ENCODE measurements at places on chromosomes 6 and 20.

DNA sequence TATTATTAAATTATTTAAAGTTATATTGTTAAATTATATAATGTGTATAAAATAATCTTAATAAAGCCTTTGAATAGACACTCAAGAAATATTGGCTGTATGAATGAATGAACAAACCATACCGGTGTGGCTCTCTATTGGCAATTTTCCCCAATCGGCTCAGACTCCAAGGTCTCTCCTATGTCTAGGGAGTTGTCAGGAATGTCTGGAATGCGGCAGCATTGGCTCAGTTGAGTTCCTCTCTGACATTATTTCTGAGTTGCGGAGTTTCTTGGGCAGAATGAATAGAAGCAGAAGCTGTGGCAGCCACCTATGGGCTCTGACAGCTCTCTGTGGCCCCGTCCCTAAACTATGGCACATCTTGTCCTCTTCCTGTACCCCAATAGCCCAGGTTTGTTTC is 111.0 kb downstream of the SOBP start:
- no peak for DNase-seq

DNA sequence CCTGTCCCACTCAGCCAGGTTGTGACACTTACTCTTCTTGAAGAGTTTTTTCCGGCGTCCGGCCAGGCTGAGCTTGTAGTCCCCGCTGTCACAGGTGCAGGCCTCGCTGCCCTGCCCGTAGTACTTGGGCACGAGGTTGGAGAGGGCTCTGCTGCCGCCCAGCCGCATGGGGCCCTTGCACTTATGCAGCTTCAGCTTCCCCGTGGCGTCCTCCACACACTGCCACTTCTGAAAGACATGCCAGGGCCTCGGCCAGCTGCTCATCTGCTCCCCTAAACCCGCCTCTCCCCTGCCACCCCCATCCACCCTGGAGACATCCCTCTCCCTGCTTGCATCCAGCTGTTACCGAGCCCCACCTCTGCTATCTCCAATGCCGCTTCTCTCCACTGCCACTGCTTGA is 113.1 kb downstream of the SULF2 start:
- DNase-seq = no peak

DNA sequence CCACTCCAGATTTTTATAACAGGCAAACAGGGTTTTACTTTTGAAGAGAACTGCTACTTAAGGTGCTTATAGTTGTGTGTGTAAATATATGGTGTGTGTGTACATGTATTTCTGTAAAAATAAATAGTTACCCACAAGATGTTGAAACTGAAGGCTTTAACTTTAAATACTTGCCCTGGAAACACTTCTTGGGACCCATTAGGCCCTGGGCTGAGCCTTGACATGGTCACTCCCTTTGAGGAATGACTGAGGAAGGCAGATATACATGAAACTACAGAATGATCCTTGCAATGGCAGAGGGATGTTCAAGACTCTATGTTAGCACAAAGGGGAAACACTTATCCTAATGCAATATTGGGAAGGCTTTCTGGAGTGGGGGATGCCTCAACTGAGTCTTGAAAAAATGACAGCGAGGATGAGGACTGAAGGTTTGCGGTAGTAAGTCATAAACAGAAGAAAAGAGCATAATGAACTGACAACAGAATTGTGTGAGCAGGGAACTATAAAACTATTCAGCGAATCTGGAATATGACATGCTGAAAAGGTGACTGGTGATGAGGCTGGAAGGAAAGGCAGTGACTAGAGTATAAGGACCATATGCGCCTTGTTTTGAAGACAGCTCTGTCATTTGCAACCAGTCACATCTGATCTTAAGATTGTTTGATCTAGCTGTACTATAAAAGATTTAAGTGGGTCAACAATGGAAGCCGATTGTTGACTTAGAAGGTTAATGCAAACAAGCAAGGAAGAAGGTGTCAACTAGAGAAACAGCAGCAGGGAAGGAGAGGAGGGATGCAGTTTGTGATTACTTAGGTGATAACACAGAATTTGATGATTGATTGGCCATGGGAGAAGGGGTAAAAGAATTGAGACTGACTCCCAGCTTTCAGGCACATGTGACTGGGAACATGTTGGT is 64.4 kb upstream of the COL21A1 start:
- no peak for DNase-seq

DNA sequence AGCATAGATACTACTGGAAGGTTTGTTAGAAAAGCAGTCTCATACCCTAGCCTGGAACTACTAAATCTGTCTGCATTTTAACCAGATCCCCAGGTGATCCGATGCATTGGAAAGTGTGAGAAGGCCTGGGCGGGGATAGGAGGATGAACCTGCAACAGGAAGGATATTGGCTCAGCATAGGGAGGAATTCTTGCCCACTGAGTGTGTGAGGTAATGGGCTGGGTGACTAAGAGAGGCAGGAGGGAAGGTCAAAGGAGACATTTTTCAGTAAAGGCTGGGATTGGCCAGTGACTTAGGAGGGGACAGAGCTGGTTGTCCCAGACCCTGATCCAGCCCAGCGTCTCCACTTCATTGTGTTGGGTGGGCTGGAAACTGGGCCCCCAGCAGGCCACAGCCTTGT is 191.0 kb upstream of the LRFN2 start:
- no peak for DNase-seq

DNA sequence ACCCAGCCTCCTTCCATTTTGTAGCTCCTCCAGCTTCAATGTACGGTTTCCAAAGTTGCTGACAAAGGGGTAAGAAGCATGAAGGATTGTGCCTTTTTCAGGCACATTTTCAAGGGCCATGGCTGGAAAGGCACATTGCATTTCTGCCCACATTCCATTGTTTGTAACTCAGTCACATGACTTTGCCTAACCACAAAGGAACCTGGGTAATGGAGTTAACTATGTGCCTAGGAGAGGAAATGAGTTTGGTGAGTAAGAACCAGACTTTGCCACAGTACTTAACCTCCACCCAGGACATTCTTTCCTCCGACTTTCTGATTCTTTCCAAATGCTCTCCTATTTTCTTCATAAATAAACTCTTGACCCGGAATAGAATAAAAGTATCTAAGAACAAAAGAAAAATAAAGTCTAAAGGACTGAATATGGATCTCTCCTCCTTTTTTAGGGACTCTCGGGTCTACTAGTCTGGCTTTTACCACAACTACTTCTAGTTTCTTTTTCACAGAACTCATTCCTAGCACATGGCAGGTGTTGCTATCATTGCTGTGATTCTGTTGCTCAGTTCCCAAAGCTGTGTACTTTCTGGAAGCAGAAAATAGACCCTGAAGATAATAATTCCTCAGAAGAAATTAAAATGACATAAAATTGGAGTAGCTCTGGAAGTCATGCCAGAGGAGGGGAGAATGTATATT is 81.5 kb upstream of the ISM1 start:
- no peak for DNase-seq

GRCh38 chr20:16107172-16107870 is 465.9 kb downstream of the KIF16B start:
- no peak for DNase-seq

GRCh38 chr6:14197118-14197517 is 79.5 kb downstream of the CD83 start:
- no peak for DNase-seq

- DNase-seq = no peak
Measured at GRCh38 chr20:672963-673602, 2.5 kb downstream of the SCRT2 start.

DNA sequence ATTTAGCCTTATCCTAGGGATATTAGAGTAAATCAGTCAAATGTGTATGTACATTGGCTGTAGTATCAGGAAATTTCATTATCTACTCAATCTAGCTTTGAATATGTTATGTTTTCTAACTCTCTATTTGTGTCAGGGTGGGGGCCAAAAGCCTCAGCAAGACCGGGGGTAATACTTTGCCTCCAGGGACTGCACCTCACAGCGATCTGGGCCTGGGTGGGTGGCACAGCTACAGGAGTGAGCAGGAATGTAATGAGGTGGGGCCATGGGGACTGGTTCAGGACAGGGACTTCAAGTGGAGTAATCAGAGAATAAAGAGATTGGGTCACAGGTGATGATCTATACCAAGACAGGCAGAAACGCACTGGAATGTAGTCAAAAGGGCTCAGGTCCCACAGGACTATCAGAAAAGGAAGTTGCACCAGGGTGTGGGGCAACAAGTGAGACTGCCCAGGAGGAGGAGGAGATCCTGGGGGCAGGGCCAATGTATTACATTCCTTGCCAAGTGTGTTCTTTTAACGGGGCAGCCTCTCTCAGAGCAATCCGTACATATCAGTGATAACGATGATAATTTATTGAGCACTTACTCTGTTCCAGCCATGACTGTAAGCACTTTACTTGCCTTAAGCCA is 54.0 kb downstream of the PIGU start:
- no peak for DNase-seq

- peak; percentile 9 for DNase-seq
Measured at GRCh38 chr6:149209871-149210775, 107.4 kb upstream of the TAB2 start.

DNA sequence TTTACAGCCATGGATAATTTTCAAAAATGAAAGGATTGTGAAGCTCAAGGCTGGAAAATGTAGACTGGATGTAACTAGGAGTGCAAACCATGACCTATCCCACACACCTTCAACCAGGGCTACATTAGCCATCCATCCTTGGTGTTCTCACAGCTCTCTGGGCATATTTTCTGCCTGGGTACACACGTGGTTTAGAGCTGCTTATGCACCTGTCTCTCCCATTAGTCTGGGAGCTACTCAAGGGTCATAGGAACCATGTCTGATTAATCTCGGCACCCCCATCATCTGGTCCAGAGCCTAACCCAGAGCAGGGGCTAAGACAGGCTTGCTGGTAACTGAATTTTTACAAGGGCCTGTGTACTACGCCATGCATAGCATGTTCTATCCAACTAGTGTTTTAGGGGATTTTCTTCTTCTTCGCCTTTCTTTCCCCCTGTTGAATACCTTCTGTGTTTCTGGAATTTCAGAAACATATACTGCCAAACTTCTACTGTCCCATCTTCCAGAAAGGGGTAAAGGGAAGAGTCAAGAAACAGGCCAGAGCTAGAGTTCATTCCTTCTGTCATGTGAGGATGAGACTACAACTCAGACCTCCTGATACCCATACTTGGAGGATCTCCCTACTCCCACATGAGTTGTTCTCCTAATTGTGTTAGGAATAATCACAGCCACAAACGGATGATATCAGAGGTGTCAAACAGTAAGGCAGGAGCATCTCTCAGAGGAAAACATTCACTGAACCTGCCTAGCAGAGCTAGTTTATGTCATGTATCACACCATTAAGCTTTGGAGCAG is 25.4 kb upstream of the FAM83C start:
- DNase-seq = no peak

GRCh38 chr6:81790034-81790433 is 37.6 kb upstream of the TENT5A start:
- DNase-seq = no peak

- no peak for DNase-seq
Measured at GRCh38 chr6:17418281-17419188, 25.1 kb downstream of the CAP2 start.

GRCh38 chr20:40744072-40744817 is 55.2 kb upstream of the MAFB start:
- no peak for DNase-seq

DNA sequence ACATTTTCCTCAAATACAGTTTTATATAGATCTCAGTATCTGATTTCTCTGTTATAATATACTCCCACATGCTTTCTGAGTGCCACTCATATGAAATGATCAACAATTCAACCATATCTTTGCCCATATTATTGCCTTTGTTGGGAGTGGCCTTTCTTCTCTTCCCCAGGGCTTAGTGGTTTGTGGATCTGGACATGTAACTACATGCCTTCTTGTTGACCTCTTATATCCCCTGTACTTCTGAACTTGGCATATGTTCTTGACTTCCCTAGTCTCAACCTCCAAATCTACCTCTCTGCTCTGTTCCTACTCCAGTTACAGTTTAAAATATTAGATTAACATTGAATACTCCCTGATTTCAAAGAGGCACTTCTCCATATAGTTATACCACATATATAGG is 34.3 kb upstream of the PRIM2 start:
- no peak for DNase-seq

DNA sequence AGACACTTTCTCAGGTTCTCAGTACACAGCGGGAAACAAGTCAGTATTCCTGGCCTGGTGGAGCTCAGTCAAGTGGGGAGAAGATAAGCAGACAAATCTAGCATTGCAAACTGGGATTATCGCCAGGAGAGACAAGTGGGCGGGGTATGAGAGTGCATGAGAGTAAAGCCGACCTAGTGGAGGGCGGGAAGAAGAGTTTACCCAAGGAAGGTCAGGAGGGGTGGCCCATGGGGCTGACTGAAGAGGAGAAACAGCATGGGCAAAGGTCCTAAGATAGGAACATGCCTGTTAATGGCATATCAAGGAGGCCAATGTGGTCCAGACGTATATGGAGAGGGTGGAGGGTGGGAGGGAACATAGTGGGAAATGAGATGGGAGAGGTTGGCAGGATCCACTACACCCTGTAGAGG is 12.4 kb upstream of the CSNK2A1 start:
- DNase-seq = no peak

- no peak for DNase-seq
Measured at GRCh38 chr20:51703400-51704287, 64.5 kb downstream of the ATP9A start.

DNA sequence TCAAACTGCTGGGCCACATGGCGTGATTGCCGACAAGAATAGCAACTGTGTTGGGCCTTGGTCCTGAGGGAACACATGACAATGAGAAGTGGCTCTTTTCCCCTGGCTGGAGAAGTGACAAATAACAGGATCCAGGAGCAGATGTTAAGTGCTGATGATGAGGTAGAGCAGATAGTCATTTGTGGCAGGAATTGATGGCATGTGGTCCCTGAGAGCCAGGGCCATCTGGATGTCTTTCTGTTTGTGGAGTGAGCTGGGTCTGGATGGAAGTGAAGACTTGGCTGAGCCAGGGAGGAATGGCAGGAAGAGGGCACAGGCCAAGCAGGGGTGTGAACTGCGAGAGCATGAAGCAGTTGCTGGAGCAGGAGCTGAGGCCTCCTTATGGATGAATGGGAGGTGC is 67.8 kb downstream of the SCAND1 start:
- DNase-seq = no peak

GRCh38 chr6:13614126-13614925 is 809 bp upstream of the NOL7 start:
- peak; percentile 9 for DNase-seq

DNA sequence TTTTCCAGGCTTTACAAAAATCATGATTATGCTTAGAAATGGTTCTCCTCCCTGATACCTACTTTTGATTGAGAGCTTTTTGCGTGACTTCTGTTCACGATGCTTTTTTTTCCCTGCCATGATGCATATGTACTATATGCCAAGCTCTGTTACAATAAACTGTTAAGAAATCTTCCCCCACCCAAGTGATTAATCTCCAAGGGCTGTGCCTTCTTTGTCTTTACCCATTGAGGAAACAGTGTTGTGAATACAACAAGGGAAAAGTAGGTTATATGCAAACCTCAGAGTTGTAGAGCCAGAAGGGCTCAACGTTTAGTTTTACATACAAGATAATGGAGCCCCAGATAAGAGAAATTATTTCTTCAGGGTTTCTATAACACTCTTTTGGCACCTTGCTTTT is 34.1 kb upstream of the MYLK2 start:
- DNase-seq = no peak

- DNase-seq = no peak
Measured at GRCh38 chr6:150395388-150396009, 26.7 kb downstream of the IYD start.

All from stimulated activated CD4-positive, alpha-beta T cell treated with anti-CD3 and anti-CD28 coated beads, Interleukin-15, amount 100 ng/mL, for 1 hour (primary cell).